Stimulated activated CD4-positive, alpha-beta T cell treated with anti-CD3 and anti-CD28 coated beads, Interleukin-1b, Interleukin-23, amount 100 ng/mL, for 48 hours (primary cell): ENCODE measurements at places on chromosomes 6 and 20.

DNA sequence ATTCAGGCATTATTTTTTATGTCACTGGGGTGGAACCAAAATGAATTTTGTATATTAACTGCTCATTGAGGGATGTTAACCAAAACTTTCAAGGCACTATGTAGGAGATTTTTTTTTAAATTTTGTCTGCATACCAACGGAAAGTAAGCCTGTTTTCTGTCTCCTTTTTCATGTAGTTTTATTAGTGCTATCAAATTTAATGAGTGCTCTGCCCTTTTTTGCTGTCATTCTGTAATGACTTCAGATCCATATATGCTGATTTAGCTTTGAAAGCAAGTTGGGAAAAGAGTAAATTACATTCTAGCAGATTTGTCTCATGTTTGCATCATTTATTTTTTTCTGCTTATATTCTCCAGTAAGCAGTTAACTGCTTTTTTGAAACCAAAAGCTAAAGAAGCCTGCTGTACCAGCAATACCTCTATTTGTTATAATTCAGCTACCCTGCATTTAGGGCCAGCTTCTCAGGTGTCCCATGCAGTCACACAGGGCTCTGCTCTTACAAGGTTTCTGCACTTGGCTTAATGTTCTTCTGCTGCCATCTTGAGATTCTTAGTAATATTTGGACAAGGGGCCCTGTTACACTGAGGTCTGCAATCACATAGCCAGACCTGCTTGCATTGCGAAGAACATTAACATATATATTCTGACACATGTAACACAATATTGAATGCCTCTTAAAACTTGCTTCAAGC lies 429.0 kb downstream of the UTRN start:
- no peak for DNase-seq

DNA sequence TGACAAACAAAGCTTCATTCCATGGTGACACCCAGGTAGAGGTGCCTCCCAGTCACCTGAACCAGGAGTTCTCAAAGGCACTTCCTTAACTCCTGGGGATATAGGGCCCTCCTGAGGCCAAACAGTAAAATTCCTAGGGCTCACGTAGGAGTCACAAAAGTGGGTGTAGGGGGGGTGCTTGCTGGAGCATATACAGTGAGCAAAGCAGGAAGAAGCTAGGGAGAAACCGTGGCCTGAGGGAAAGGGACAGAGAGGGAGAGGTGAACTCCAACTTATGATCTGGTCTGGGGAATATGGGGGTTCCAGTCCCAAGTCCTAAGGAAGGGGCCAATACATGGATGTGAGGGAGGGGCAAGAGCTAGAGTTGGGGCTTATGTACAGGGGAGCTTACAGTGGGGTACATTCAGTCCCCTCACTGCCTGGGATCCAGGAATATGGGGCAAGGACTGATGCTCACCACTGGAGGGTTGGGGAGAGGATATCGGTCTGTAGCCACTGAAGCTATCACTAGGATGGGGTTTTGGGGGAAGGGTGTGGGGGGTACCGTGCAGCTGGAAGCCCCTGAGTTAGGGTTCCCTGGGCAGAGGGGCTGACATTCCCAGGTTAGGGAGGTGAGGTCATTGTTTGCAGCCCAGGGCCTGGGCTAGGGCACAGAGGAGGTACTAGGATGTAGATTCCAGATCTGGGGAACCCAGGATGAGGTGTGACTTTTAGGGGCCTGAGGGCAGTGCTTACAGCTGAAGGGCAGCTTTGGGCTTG lies 950 bp downstream of the PEDS1 start:
- no peak for DNase-seq

DNA sequence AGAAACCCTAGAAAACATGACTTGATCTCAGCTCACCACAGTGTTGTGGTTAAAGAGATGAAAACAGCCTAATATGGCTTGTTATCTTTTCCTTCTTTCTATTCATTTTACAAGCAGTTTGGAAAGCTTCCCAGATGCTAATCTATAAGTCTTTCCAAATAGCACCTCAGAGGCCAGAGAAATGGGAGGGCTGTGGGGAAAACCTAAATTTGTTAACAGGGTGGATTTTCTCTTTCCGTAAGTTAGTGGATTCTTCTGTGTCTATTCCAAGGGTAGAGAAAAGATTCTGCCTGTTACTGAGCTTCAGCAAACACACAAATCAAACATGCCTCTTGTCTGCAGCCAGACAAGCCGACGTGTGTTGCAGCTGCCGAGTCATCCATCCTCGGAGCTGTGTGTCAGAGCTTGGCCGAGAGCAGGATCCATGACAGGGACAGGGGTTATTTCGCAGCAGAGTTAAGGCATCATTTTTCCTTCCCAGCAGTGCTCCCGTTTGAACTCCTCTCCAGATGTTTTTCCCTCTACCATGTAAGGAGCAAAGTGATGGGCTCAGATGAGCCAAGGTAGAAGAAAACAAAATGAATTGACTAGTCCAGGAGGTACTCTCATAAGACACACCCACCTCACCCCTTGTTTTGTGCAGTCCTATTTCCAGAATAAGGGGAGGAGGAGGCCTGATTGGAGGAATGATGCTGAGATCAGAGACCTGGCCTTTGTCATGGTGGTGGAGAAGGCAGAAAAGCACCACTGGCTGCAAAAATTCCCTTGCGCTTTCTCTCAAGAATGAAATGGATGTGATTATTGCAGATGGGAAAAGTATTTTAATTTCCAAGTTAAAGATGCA lies 560.0 kb downstream of the C6orf118 start:
- no peak for DNase-seq

DNA sequence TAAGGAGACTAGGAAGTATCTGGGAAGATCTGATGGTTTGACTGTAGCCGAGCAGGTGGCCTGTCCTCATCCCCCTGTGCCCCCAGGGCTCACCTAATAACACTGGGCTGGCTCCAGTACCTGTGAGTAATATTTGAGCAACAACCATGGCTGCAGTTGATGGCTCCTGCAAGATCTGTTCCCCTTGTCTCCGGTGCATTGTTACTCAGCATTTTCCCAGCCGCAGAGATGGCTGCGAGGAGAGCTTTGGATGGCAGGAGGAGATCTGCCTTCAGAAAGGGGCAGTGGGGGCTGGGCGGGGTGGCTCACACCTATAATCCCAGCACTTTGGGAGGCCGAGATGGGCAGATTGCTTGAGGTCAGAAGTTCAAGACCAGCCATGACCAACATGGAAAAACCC lies 39.3 kb downstream of the PTK7 start:
- no peak for DNase-seq

DNA sequence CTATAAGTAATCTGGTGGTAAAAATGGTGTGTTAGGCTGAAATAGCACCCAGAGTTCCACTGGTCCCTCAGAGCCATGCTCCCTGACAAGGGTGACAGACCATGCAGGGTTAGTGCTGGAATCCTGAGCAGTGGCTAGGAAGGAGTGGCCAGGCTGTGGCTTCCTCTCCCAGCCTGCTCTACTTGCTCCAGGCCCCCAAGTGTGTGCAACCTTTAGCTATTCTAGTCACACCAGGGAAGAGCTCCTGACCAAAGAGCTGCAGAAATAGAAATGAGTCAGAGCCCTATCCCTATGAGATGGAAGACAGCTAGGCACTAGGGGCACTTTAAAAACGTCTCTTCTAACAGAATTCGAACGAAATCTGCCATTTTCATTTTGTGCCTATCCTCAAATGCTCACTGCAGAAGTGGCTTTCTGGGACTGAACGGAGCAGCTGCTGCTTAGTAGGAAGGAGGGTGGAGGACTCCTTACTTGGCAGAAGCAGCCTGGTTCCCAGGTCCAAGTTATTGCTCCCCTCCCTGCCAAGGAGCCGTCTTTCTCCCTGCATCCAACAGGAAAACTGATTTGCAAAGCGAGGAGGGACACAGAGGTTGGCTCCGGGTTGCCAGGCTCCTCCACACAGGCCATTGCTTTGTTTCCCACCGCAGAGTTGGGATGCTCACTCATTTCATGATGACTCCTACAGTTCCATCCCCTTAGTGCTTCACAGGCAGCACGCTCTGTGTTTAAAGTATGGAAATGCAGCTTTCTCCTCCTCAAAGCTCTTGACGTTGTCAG lies 754.5 kb downstream of the C6orf118 start:
- DNase-seq, result no peak

- no peak for DNase-seq
Observed at GRCh38 chr20:8473459-8473858, 341.4 kb downstream of the PLCB1 start.

GRCh38 chr6:34916348-34916967 lies 27.4 kb downstream of the ANKS1A start:
- DNase-seq, result no peak

- no peak for DNase-seq
Observed at GRCh38 chr6:7414811-7415210, 25.2 kb downstream of the RIOK1 start.

GRCh38 chr6:15244620-15245360 lies 1.1 kb upstream of the JARID2 start:
- DNase-seq, result peak; percentile 61

DNA sequence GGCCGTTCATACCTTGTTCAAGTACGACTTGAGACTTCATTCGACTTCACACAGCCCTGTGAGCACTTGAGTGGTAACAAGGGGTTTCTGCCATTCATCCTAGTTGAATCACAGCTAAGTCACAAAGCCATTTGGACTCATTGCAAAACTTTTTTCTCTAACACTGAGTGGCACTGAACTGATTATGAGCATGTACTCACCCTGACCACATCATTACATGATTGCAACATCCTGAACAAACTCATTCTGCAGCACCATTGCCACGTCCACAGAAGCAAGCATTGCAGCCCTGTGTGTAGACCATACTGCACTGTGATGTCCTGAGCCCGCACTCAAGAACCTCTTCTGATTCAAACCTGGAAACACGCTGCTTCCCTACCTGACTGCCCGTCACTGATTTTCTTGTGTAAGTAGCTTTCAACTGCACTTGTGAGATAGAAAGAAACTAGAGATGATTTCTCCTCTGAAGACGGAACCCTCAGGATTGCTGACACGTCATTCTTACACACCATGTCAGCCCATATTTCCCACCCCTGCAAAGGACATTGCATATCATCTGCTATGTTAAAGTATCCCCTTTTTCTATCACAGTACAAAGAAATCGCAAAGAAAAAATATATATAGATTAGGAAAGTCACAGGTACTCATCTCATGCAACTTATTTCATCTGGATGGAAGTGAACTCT lies 81.6 kb downstream of the C6orf118 start:
- DNase-seq, result no peak

DNA sequence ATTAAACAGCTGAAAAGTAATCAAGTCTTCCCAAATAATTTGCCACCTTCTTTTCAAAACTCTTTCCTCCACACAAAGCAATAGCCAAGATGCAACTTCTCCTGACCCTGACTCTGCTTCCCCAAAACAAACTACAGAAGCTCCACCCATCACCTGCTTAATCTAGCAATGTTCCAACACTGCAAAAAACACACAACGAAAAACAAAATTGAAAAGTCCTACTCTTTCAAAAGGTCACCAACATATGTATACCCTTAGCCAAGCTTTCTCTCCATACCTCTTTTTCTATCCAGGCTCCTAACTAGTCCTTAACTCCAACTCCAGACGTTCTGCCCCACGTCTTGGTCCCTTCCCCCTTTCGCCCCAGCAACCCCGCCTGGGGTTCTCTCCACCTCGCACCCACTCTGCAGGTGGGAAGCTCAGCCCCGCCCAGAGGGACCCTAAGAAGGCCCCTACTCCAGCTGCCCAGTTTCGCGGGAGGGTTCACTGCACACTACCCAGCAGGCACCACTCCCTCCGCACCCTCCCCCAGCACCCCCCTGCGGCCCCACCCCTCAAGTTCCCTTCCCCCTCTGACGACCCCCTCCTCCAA lies 717 bp downstream of the CSNK2A1 start:
- peak; percentile 23 for DNase-seq

DNA sequence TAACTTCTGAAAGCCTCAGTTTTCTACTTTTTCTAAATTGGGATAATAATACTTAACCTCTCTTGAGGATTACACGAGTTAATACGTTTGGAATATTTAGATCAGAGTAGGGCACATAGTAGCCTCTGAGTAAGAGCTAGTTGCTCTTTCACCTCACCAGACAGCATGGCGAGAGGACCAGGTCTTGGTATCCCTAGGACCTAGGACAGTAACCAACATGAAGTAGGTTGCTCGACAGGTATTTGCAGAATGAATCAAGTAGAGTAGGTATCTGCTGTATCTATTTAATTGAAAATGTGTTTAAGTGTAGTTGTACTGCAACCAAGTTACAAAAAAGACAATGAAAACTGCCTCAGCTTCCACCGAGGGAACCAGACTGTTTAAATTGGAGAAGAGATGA lies 1.4 kb downstream of the CDC5L start:
- DNase-seq, result no peak
